ENCODE measurements at places on chromosomes 2 and 18. TPM values are rescaled to one million over a fixed set of nuclear protein-coding genes. Genes with fewer than 3 reads are reported as not detected.

The IL37 gene
- not detected for total RNA-seq

The MALL gene
- total RNA-seq, result 1.4 TPM

The ATP9B gene
- total RNA-seq, result 22.7 TPM

The TGFBRAP1 gene
- 11.2 TPM for total RNA-seq

The SERPINB12 gene
- total RNA-seq, result not detected

The ASAP2 gene
- 3.6 TPM for total RNA-seq

DNA sequence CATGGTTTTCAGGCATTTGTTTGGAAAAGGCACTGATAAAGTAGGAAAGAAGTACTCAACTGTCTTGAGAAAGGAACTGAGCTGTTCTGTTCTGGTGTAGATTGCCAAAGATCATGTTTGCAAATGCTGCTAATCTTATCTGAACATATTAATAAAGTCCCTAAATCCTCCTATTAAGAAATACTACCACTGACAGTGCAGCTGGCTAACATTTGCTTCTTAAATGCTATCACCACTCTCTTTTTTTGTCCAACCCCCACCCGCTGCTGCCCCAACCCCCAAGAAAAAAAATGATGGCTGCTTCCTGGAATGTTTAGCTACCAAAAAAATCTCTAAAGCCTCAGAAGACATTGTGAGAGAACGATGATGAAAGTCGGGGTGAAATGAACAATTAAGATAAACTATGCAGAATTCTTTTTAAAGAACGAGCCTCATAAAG lies 130.7 kb downstream of the CCBE1 start:
- no peak for DNase-seq

GRCh38 chr2:176187899-176188773 lies at the start of gene HOXD1:
Gene HOXD1 (plus strand): TSS chr2:176188668. CDS start chr2:176188802, 134 bp downstream.
- no peak for DNase-seq

DNA sequence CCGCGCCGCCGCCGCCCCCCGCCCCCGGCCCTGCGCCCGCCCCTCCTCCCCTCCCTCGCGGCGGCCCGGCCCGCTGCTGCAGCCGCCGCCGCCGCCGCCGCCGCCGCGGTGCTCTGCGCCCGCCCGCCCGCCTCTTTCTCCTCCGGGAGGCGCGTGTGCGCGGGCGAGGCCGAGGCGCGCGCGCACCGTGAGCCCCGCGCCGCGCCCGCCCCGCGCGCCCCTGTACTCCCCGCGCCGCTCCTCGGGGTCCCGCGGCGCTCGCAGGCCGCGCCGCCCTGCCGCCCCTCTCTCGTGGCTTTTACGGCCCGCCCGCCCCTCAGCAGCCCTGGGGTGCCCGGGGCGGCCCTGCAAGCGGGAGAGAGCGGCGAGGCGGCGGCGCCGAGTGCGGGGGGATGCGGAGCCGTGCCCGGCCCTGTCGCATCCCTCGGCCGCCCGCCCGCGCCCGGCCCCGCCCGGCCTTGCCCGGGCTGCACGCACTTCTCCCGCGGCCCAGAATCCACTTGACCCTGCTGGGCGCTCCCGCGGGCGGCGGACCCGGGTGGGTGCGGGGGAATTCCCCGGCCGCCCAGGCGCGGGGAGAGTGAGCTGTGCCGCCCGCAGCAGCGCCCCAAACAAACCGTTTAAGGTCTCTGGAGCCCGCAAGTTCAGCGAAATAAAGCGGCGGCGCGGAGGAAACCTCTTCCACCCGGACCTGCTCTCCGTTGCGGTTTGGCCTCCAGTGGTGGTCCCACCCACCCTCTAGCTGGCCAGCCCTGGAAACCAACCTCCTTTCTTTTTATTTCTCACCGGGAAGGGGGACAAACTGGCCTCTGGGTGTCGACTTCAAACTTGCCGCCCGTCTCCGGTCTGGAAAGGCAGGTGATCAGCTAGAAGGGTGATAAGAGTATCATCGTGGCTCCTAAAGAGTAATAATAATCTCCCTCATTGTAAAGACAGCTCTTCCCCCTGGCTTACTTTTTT lies 37.4 kb downstream of the AFF3 start:
- DNase-seq, result no peak

DNA sequence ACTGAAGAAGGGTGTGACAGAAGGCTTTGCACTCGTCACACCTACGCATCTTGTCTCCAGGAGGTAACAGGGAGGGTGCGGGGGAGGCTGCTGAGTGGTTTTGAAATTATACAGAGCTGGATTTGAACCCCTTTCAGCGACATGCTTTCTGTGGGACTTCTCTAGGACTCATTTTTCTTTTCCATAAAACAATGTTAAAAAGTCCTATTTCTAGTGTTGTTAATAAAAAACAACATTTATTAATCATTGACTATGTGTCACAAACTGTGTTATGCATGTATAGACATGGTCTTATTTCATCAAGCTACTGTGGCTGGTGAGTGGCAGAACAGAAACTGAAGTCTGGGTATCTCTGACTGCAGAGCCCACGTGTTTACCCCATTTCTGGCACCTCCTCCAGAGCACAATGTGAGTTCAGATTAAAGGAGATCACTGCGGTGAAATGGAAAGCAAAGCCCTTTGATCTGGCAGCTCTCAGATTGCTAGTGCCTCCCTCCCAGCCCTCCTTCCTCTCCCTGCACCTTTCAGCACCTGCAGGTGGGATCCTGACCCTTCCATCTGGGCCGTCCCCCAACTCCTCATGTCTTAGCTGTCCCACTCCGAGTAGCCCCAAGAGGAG lies 315.5 kb upstream of the MYT1L start:
- DNase-seq, result no peak

- DNase-seq, result no peak
These were observed 18.1 kb downstream of the MROH2A start for GRCh38 chr2:233796254-233796653.

DNA sequence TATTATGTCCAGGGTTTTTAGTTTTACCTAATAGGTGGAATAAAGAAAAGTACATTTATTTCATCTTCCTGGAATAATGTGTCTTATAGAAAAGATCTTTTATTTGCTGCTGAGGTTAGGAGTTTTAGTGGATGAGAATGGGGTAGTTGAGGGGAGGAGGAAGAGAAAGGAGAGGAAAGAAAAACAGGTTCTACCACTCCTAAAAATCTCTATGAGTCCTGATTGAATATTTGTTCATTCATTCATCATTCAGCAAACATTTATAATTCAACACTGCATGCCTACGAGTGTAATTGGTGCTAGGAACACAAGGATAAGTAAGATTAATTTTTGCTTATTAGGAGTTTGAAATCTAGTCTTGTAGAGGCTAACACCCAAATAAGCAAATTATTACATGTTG lies 45.2 kb upstream of the SLC4A10 start:
- no peak for DNase-seq

- DNase-seq, result no peak
These were observed 64.5 kb upstream of the NPAS2 start for GRCh38 chr2:100755441-100755840.

GRCh38 chr18:10304853-10305252 lies 149.6 kb upstream of the APCDD1 start:
- no peak for DNase-seq

- no peak for DNase-seq
These were observed 110.9 kb upstream of the MSTN start for GRCh38 chr2:190173392-190173791.

- no peak for DNase-seq
These were observed 3.4 kb downstream of the XIRP2 start for GRCh38 chr2:166891727-166892126.

GRCh38 chr2:33197198-33197938 lies 250.6 kb downstream of the LTBP1 start:
- peak; percentile 43 for DNase-seq

DNA sequence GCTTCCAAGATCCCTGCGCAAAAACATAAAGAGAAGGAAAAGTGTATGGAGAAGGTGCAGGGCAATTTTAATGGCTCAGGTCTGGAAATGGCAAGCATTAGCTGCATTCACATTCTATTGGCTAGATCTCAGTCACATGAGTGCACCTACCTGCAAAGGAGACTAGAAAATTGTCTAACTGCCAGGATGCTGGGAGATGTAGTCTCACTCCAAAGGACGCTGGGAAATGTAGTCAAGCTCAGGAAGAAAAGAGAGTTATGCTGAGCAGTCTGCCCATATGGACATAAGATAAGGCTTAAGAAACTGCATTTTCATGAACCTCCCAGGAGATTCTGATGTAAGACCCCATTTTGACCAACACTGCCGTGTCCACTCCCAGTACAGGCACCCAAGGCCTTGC lies 9.5 kb upstream of the KLHL29 start:
- DNase-seq, result no peak

GRCh38 chr18:22604986-22605421 lies 187.3 kb upstream of the CTAGE1 start:
- DNase-seq, result peak; percentile 61

DNA sequence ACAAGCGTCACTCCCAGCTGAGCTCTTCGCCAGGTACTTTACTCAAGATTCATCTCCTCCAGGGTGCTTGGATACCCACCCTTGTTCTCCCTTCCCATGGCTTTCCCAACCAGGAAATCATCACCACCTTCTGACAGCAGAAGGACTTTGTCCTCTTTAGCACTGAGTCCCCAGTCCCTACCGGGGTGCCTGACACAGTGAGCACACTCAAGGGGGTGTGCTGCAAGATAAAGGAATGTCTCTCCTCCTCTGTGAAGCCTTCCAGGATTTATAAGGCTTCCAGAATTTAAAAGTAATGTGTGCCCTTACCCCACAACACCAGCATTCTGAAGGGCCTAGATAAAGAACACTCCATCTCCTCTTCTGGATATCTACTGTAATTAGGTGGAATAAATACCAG lies 39.6 kb downstream of the ACVR1 start:
- DNase-seq, result no peak

DNA sequence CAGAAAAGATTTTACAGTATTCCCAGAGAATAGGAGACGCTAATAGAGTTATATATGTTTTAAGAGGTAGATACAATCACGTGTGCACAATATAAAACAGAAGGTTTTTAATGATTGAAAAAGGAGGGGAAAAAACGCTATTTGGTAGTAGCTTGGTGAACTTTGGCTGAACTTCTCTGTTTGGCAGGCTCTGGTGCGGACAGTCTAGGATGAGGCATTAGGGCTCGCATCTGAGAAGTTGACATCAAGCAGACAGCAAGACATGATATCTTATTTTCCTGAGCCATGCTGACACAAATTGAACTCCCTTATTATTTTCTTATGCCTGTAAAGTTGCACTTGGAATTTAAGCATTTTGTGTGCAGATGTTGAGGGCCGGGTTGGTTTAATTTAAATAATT lies 176.6 kb downstream of the EN1 start:
- DNase-seq, result no peak

- no peak for DNase-seq
These were observed 29.8 kb upstream of the TNS1 start for GRCh38 chr2:218032336-218033171.

- DNase-seq, result no peak
These were observed 267.6 kb downstream of the SRBD1 start for GRCh38 chr2:45343251-45344017.

DNA sequence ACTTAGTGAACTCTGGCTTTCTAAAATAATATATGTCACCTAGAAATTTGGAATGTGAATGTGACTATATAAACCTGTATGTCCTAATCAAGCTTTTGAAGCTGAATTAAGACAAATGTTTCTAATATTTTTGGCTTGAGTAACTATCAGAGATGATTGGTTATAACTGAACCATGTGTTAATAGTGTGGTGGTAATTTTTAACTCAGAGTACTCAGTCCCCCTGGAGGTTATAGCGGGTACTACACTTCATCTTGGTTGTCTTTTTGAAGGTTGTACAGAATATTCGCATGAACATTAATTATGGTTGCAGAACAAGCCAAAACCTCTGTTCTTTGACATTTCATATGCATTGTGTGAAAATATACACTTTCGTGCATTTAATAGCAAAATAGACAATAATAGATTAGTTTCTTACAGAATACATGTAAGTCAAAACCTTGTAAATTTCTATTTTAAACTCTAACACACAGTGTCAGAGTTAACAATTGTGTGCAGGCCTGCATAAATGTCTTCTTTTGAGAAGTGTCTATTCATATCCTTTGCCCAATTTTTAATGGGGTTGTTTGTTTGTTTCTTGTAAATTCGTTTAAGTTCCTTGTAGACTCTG lies 86.0 kb downstream of the OSBPL6 start:
- no peak for DNase-seq

DNA sequence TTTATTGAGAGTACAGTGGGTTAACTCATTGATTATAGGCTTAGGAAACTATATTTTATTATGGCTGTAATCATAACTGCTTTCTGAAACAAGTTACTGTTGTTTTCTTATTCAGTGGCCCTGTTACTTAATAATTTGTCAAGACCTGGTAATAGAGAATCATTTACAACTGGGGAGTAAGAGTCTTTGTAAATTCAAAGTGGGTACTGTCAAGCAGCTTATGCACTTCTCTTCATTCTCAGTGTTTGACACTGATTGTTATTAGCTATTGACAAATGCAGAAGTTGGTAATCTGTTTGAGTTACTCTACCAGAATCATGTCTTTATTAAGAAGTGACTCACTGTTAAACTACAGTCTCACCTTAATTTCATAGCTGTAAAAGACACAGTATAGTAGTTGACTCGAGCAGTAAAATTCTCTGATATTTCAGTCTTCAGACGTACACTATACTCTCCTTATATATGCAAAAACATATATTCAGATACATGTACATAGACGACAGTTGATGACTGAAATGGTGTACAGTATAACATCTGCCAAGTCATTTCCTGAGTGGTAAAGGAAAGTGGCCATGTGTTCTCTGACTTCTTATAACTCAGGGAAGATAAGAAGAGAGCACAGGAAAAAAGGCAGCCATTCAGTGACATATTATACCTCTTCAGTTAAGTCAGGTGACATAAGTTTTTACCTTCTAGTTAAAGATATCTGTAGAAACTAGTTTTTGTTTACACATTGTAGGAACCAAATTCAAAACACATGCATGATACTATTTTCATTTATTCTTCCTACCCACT lies 36.0 kb upstream of the TTC27 start:
- DNase-seq, result no peak

DNA sequence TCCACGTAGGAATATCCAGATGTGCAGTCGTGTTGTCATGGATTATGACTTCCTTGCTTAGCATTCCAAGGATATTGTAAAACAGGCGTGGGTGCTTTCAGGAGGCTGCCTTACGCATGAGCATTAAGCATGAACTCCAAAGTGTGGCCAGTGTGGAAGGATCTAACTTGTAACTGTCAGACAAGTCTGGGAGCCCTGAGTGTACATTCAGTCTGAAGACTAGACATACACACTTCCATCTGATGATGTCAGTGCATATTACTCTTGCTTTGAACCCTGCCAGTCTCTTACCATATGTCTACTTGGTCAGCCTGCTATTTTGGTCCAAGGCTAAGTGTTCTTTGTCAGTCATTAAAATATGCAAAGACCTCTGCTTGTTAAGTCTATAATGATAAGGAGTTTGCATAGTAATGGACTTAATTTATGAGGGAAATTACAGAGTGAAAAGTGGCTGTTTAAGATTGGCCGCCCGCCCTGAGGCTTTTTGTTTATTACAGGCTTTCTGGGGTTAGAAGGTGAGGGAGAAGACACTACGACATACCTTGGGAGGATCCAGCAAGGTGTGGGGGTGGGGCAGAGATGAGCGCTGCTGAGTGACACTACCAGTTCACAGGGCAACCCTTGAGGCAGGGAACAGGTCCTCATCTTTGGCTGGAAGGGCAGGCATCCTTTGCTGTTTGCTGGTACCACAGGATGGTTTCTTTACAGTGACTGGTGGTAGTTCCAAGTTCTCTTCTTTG lies 48.3 kb downstream of the CABLES1 start:
- no peak for DNase-seq
